ENCODE measurements at places on chromosomes 16 and 17.

GRCh38 chr16:22077700-22078313 lies 14.5 kb upstream of the VWA3A start:
- DNase-seq, result peak; percentile 80

GRCh38 chr17:49616601-49617131 lies 41.0 kb downstream of the NXPH3 start:
- DNase-seq, result no peak

DNA sequence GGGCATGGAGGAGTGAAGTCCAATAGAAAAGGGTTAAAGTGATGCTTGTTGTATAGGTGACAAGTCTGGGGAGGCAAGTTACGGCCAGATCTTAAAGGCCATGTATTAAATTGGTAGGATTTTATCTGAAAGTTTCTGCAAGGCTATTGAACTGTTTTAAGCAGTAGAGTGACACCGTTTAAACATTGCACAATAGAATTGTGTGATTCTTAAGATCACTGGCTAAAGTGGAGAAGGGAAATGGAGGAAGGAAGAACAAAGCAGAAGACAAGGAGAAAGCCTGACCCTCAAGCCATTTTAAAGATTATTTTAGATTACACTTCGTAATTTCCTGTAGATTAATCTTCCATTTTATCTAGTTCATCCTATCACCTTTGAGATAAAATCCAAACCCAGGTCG lies 5.6 kb upstream of the MPHOSPH6 start:
- DNase-seq, result no peak

- peak; percentile 60 for DNase-seq
Observed at GRCh38 chr16:85675251-85675874, 13.4 kb downstream of the GINS2 start.

GRCh38 chr17:32878211-32878610 lies 1.3 kb upstream of the MYO1D start:
- no peak for DNase-seq

DNA sequence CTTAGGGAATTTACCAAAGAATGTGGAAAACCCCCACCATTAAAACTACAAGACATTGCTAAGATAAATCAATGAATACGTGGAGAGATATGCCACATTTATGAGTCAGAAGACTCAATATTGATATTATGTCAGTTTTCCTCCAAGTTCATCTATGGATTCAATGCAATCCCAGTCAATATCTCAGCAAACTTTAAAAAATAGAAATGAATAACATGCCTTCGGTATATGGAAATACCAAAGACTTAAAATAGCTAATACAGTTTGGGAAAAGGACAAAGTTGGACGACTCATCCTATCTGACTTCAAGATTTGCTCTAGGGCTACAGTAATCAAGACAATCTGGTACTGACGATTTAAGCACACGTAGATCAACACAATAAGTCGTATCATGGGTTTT lies 31.2 kb downstream of the PIK3R5 start:
- no peak for DNase-seq

- DNase-seq, result no peak
Observed at GRCh38 chr17:29178750-29179231, 1.4 kb downstream of the MYO18A start.

DNA sequence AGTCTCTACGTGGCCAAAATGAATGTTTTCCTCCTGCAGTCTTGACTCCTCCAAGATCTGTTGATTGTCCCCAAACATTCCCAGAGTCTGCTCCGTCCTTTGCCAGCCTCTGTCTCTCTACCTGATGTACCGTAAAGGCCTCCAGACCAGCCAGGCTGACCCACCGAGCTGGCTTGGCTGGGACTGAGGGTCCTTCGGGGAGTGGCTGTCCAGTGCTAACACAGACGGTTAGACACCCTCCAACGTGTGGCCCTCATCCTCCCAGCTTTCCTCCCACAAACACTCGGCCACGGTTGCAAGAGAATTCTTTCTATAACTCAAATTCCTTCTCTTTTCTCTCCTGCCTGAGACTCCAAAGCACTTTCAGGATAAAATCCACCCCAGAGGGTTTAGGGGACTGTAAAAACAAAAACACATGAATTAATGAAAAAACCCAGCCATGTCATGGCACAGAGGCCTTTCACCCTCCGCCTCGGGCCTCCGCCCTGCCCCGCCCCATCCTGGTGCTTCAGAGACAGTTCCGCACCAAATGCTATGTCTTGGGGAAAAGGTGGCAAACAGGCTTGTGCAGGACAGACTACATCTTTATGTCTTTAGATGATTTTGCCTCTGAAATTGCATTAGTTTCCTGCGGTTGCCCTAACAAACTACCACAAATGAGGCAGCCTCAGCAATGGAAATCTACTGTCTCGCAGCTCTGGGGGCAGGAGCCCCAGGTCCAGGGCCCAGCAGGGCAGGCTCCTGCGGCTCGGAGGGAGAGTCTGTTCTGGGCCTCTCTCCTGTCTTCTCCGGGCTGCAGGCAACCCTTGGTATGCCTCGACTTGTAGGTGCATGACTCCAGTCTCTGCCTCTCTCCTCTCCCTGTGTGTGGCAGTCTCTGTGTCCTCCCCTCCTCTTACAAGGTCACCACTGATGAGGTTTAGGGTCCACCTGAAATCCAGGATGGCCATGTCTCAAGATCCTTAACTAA lies 72.5 kb upstream of the CBX4 start:
- no peak for DNase-seq

GRCh38 chr16:68093816-68094613 lies 8.8 kb downstream of the NFATC3 start:
- DNase-seq, result peak; percentile 28

GRCh38 chr16:82264756-82265155 lies 94.7 kb upstream of the MPHOSPH6 start:
- no peak for DNase-seq
